A172 (cell line): ENCODE measurements at places on chromosomes 13 and 19. TPM values are rescaled to one million over a fixed set of nuclear protein-coding genes. Genes with fewer than 3 reads are reported as not detected.

The PDE4A gene
- 0.41 and 1.3 TPM in 2 replicates for total RNA-seq

The YJEFN3 gene
- 0.62 and 1.1 TPM in 2 replicates for total RNA-seq

The PLK5 gene
- 0.22 TPM in 1 of 2 replicates, not detected in the other for total RNA-seq

The LILRB5 gene
- not detected in 2 replicates for total RNA-seq

The VSTM1 gene
- total RNA-seq: not detected in 2 replicates

The MYH14 gene
- 2.4 and 2.8 TPM in 2 replicates for total RNA-seq

The HIF3A gene
- not detected in 2 replicates for total RNA-seq

The CGB2 gene
- not detected in 2 replicates for total RNA-seq

The C2CD4C gene
- 8.8 and 12.2 TPM in 2 replicates for total RNA-seq

The OR10H1 gene
- total RNA-seq: not detected in 2 replicates

The MUC16 gene
- total RNA-seq: 0.02 TPM in 1 of 2 replicates, not detected in the other

The ZNF613 gene
- total RNA-seq: 4.8 and 7.7 TPM in 2 replicates

The A1BG gene
- 10.7 and 47.6 TPM in 2 replicates for total RNA-seq

The ZNF8 gene
- 8.0 and 9.0 TPM in 2 replicates for total RNA-seq

The FOXA3 gene
- not detected in 2 replicates for total RNA-seq

The ARMC6 gene
- 77.1 and 79.5 TPM in 2 replicates for total RNA-seq

The IFNL1 gene
- not detected in 2 replicates for total RNA-seq

The NUDT15 gene
- total RNA-seq: 34.2 and 37.2 TPM in 2 replicates

The CCNA1 gene
- 10.7 and 11.5 TPM in 2 replicates for total RNA-seq

The CCDC70 gene
- not detected in 2 replicates for total RNA-seq

The POMP gene
- 135 and 234 TPM in 2 replicates for total RNA-seq

The KLHL1 gene
- not detected in 2 replicates for total RNA-seq

The CEBPA gene
- total RNA-seq: 3.9 and 4.3 TPM in 2 replicates

The DMKN gene
- total RNA-seq: 4.0 and 4.4 TPM in 2 replicates

The SPTBN4 gene
- total RNA-seq: 2.2 and 2.3 TPM in 2 replicates

The KLK4 gene
- not detected in 2 replicates for total RNA-seq

The ADGRE2 gene
- 0.02 and 0.10 TPM in 2 replicates for total RNA-seq

The NCR1 gene
- not detected in 2 replicates for total RNA-seq

The KLK15 gene
- not detected in 2 replicates for total RNA-seq

The ZNF559 gene
- total RNA-seq: 16.8 and 19.8 TPM in 2 replicates

The RNF225 gene
- not detected in 2 replicates for total RNA-seq

The ACTMAP gene
- 0.62 and 1.7 TPM in 2 replicates for total RNA-seq

The LGI4 gene
- 0.43 TPM in 1 of 2 replicates, not detected in the other for total RNA-seq
